Lung (tissue), 17 donors: ENCODE measurements at places on chromosomes 6 and 20.

GRCh38 chr20:16539280-16540021 is 33.8 kb downstream of the KIF16B start:
- no peak for DNase-seq

GRCh38 chr6:16452348-16452747 is 214.0 kb downstream of the GMPR start:
- DNase-seq = no peak

GRCh38 chr6:27547157-27548075 is 74.5 kb upstream of the ZNF184 start:
- no peak for DNase-seq

DNA sequence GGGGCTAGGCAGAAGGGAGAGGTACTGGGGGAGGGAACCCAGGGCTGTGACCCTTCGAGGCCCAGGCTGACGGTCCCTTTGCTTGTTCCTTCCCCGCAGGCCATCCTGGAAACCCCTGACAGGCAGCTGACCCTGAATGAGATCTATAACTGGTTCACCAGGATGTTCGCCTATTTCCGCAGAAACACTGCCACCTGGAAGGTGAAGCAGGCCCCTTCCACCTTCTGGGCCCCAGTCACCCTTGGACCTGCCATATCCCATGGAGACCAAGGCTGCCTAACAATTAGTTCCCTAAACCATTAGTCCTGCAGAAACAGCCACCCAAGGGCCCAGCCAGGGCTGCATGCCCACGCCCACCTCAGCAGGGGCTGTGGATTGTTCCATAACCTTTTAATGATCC is 44.9 kb downstream of the FOXP4 start:
- no peak for DNase-seq

DNA sequence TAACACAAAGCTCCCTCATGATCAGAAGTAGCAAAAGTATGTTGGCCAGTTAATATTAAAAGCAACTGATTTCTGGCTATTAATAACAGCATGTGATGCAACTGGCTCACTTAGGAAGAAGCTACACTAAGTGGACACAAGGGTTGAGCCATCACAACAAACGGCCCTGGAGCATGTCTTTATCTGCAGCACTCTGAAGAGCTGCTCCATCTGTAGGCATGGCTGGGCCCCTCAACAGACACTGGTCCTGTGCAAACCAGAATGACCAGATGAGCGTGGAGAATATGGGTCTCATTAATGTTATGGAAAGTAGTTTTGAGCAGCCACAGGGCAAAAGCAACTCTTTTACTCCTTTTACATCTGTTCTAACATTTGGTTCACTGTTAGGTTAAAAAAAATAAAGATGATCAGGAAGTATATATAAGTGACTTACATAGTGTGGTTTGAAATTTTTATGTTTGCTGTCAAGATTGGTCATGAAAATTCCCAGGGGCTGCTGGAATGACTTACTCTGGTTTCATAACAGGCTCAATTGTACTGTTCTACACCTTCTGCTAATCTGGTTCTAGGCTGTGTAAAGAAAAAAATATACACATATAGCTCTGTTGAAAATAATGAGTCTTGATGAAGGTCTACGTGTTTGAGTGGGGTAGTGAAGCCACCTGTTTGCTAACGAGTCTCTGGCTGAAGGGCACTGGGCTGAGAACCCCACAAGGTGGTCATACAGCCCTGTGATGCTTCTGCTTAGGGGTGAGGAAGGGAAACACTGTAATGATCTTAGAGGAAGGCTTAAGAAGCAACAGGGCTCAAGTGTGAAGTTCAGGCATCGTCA is 58.1 kb downstream of the INSM1 start:
- DNase-seq = no peak

DNA sequence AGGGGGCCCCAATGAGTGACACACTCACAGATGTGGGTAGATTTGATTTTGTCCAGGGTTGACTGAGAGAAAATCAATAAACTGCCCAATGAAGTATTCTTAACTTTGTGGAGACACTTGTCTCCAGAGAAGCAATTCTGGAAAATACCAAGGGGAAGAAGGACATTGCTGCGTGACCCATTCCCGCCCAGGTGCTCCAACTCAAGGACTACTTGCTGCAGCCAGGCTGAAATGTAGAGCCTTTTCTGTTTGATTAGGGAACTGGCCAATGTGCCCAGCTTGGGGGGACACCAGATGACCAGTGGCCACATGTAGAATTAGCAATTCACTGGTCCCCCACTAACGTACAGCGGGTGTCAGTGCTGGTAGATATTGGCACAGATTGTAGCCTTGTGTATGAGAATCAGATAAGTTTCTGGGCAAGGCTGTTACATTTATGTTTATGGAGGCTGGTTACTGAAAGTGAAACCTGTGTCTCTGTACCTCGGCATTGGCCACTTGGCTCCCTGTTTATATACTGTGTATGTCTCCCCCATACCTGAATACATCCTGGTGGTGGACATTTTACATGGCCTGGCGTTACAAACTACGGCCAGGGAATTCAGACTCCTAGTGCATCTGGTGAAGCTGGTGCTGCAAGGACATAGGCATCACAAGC is 32.3 kb downstream of the HDDC2 start:
- no peak for DNase-seq
